Activated naive CD4-positive, alpha-beta T cell treated with anti-CD3 and anti-CD28 coated beads, Interleukin-2, amount 50 U/mL, for 72 hours (primary cell): ENCODE measurements at places on chromosomes 16 and 17. TPM values are rescaled to one million over a fixed set of nuclear protein-coding genes. Genes with fewer than 3 reads are reported as not detected.

MEFV gene
- total RNA-seq, result not detected

GPR139 gene
- total RNA-seq, result not detected

LRRC3C gene
- not detected for total RNA-seq

DLX4 gene
- total RNA-seq, result 0.27 TPM

MARVELD3 gene
- not detected for total RNA-seq

TBX6 gene
- 5.7 TPM for total RNA-seq

TMC7 gene
- not detected for total RNA-seq

PYY gene
- total RNA-seq, result not detected

SYNGR2 gene
- total RNA-seq, result 92.7 TPM

GCGR gene
- not detected for total RNA-seq

ABCC11 gene
- not detected for total RNA-seq

SLC6A4 gene
- not detected for total RNA-seq

ELMO3 gene
- 4.0 TPM for total RNA-seq

SLC43A2 gene
- 0.57 TPM for total RNA-seq

PRSS53 gene
- total RNA-seq, result 12.1 TPM

SLFN5 gene
- total RNA-seq, result 68.2 TPM

C16orf87 gene
- total RNA-seq, result 15.9 TPM

ZACN gene
- 15.7 TPM for total RNA-seq

TRIM16 gene
- 19.0 TPM for total RNA-seq

GINS2 gene
- 73.6 TPM for total RNA-seq

CNGB1 gene
- total RNA-seq, result 0.51 TPM

PRPSAP2 gene
- total RNA-seq, result 28.1 TPM

SMG1 gene
- total RNA-seq, result 216 TPM

RAD51C gene
- total RNA-seq, result 85.5 TPM

CEP295NL gene
- total RNA-seq, result not detected

CES4A gene
- 21.3 TPM for total RNA-seq

AURKB gene
- 169 TPM for total RNA-seq

ATP2C2 gene
- not detected for total RNA-seq

PRSS8 gene
- total RNA-seq, result not detected

HP gene
- total RNA-seq, result not detected

TEDC2 gene
- 20.9 TPM for total RNA-seq

OVCA2 gene
- total RNA-seq, result 30.7 TPM

LSM12 gene
- 73.5 TPM for total RNA-seq

CLEC18B gene
- total RNA-seq, result not detected

WFDC1 gene
- not detected for total RNA-seq

TBC1D3B gene
- 4.3 TPM for total RNA-seq

TBC1D3E gene
- not detected for total RNA-seq

KRT16 gene
- total RNA-seq, result not detected

SLC6A2 gene
- not detected for total RNA-seq

CTRB2 gene
- total RNA-seq, result not detected

SALL1 gene
- not detected for total RNA-seq

OMG gene
- 0.12 TPM for total RNA-seq

UBN1 gene
- 23.7 TPM for total RNA-seq

VMO1 gene
- not detected for total RNA-seq

HBQ1 gene
- total RNA-seq, result not detected

TBC1D3 gene
- 12.4 TPM for total RNA-seq

COL1A1 gene
- total RNA-seq, result 3.0 TPM

SCNN1B gene
- not detected for total RNA-seq

CCL4 gene
- total RNA-seq, result 65.8 TPM

ASIC2 gene
- not detected for total RNA-seq

ZNF19 gene
- total RNA-seq, result 2.4 TPM

CCL3 gene
- 64.4 TPM for total RNA-seq

C1QL1 gene
- total RNA-seq, result not detected

HSPB9 gene
- not detected for total RNA-seq

TBC1D3C gene
- total RNA-seq, result not detected

PHB1 gene
- total RNA-seq, result 301 TPM

DHRS7B gene
- 16.5 TPM for total RNA-seq
